ENCODE measurements at places on chromosomes 4 and X.

GRCh38 chr4:151854731-151855130 lies 93.9 kb upstream of the GATB start:
- DNase-seq = no peak

- DNase-seq = no peak
These were observed 430.1 kb upstream of the FGF16 start for GRCh38 chrX:77017093-77017492.

DNA sequence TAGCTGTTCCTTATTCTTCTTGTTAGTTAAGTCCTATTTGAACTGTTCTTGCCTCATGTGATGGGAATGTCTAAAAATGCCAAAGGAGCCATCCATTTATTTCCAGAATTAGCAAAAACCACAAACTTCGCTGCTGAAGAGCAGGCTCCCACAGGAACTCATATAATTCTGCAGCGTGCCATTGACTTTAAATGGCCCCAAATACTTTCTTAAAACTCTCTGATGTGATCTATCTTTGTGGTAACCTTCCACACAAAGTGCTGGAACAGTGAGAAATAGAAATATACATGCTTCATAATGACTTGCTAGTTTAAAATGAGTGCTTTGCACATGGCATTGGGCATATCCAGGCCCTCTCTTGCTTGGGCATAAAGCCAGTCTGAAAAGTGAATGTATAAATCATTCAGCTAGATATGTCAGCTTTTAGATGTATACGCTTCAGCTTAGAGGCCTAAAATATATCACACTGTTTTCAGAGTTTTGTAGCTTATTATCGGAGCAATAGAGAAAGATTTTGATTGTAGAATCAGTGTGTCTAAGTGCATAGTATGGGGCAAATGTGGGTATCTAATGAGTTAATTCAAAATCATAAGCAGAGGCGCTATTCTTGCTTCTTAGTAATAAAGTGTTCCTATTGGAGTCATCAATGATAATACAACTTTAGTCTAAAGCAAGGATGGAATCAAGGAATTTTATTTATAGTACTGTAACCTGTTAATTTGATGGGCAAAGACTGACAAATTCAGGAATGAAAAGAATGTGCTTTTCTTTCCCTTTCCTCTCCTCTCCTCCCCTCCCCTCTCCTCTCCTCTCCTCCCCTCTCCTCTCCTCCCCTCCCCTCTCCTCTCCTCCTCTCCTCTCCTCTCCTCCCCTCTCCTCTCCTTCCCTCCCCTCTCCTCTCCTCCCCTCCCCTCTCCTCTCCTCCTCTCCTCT lies 392.2 kb upstream of the ZFP42 start:
- DNase-seq = no peak

- no peak for DNase-seq
These were observed 21.1 kb downstream of the CORIN start for GRCh38 chr4:47816748-47817147.

DNA sequence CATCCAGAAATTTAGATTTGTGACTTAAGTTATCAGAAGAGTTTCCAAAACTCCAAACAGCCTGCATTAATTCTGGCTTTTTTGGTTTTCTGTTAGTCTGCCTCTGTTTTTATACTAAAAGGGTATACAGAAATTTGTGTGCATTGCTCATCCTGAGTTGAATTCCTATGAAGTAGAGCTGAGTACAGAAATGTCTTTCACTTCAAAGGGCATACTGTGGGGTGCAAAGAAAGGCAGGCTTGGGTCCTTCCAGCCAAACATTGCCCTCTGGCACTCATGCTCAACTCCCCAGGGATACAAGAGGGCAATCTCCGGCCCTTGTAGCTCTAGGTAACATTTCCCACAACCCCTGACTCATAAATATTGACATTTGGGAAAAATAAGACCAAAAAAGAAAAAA lies 27.6 kb upstream of the TMEM184C start:
- DNase-seq = no peak

- no peak for DNase-seq
These were observed 15.9 kb downstream of the CTAG1A start for GRCh38 chrX:154600759-154601374.

Data from stimulated activated CD8-positive, alpha-beta memory T cell treated with anti-CD3 and anti-CD28 coated beads, Interleukin-2, amount 100 ng/mL, for 48 hours (primary cell).